Activated naive CD4-positive, alpha-beta T cell treated with Interleukin-2 at 50 U/mL for 16 hours (primary cell): ENCODE measurements at places on chromosomes 11 and 22.

DNA sequence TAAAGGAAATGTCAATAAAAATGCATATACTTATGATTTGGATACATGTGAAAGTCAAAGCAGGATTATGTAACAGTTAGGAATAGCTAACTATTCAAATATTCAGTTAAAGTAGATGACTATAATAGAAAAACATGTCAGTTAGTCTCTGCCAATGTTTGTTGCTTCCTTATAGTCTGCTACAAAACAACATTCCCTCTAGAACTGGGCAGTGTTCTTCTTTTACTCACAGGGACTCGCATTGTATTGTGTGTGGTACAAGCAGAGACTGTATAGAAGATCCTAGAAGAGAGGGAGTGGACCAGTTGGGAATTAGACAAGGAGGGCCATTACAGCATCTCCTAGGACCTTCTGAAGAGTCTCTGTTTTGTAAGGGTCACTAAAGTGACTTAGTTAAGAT is 10.6 kb downstream of the ACAT1 start:
- DNase-seq, result no peak

- DNase-seq, result no peak
These were observed 28.1 kb downstream of the POLD3 start for GRCh38 chr11:74620531-74620930.

DNA sequence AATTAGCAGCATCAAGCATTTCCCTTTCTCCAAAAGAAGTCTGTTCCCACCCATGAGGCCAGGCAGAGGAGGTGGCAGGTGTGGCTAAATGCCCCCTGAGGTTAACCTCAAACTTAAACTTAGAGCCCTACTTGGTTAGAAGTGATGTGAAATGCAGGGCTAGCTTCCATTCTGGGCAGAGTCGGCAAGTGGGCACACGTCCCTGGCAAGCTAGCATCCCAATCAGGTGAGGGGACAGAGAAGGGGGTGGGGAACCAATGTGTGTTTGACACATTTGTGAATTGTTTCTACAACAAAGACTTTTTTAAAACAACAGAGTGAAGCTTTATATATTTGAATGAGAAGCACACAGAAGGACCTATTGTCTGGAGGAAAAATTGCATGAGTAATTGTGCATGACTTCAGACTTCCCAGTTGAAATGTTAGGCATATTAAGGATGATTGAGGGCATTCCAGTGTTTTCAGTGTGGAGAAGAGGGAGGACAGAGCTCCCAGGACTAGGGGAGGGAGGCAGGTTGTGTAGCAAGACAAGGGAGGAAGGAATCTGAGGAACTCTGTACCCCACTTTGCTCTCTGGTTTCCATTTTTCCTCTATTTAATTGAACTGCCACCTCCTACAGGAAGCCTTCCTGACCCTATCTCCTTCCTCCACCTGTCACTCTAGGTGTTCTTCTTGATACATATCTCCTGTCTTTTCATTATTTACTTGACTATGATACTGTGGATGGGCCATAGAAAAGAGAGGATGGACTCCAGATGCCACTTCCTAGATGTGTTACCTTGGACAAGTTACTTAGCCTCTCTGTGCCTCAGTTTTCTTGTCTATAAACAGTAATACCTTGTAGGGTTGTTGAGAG is 83.3 kb upstream of the PICALM start:
- DNase-seq, result no peak

DNA sequence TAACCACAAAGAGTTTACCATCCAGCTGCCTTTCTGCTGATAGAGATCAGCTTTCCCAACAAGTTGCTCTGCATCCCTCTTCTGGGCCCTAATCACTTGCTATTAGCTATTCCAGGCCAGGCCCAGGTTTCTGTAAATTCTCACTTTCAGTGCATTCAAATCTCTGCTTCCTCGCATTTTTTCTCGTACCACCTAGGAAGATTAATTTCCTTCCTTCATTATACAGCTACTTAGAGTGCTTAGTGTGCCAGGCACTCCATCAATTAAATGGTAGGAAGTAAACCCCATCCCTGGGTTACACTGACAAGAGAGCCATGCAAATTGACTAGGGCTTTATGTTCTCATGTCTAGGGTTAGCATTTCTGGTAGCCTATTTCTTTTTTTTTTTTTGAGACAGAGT is 9.7 kb downstream of the SIAE start:
- DNase-seq, result no peak

GRCh38 chr11:23359297-23359696 is 499.0 kb upstream of the CCDC179 start:
- no peak for DNase-seq

GRCh38 chr11:693887-694562 is 997 bp downstream of the DEAF1 start:
- no peak for DNase-seq

DNA sequence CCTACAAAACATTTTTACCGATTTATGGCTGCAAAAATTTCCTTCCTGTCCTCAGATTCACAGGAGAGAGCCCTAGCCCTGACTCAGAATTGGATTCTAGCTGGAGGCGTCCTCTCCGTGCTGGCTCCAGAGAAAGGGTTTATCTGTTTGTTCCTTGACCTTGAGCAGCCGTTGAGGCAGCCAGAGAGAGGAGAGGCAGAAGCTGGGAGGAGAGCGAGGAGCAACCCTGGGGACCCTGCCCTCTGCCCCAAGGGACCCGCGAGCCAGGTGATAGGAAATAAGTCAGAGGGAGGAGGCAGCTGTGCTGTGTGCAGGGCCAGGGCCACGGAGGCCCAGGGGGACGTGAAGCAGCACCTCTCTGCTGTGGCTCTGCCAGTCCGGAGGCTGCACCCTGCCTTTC is 75.6 kb downstream of the IGLL1 start:
- no peak for DNase-seq
